ENCODE measurements at places on chromosomes 2 and 18. TPM values are rescaled to one million over a fixed set of nuclear protein-coding genes. Genes with fewer than 3 reads are reported as not detected.

Gene C2orf78
- total RNA-seq, result not detected

Gene HOXD13
- not detected for total RNA-seq

- no peak overlapping the region for H3K4me3 ChIP-seq
- H3K4me1 ChIP-seq, result no peaks in the 10 kb centered on the region
- no peak for DNase-seq
- H3K27me3 ChIP-seq, result no peaks in the 10 kb centered on the region
- no peak overlapping the region for H3K27ac ChIP-seq
Measured at GRCh38 chr2:167365216-167365615, 476.9 kb downstream of the XIRP2 start.

- no peak overlapping the region for H3K4me3 ChIP-seq
- no peak for DNase-seq
- no peaks in the 10 kb centered on the region for H3K4me1 ChIP-seq
- H3K27ac ChIP-seq, result no peak overlapping the region
- no peaks in the 10 kb centered on the region for H3K36me3 ChIP-seq
- H3K27me3 ChIP-seq, result no peaks in the 10 kb centered on the region
Measured at GRCh38 chr2:17600556-17601204, 60.2 kb downstream of the VSNL1 start.

DNA sequence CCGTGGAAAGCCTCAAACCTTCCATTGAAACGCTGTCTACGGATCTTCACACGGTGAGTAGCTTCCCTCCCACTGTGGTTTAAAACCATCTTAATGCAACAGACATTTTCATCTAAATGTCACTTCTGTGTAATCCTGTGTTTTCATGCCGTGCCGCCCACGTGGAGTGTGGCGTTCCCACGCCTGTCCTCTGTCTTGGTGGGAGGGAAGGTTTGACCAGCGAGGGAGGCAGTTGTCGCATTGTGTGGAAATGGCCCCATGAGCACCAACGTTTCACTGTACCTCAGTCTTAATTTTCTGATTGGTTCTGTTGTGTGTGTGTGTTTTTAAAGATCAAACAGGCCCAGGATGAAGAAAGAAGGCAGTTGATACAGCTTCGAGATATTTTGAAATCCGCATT, 88.6 kb downstream of the ITGB1BP1 start:
- H3K27me3 ChIP-seq, result peaks cover 16% of the 10 kb centered on the region
- H3K4me3 ChIP-seq, result no peak overlapping the region
- H3K36me3 ChIP-seq, result no peaks in the 10 kb centered on the region

DNA sequence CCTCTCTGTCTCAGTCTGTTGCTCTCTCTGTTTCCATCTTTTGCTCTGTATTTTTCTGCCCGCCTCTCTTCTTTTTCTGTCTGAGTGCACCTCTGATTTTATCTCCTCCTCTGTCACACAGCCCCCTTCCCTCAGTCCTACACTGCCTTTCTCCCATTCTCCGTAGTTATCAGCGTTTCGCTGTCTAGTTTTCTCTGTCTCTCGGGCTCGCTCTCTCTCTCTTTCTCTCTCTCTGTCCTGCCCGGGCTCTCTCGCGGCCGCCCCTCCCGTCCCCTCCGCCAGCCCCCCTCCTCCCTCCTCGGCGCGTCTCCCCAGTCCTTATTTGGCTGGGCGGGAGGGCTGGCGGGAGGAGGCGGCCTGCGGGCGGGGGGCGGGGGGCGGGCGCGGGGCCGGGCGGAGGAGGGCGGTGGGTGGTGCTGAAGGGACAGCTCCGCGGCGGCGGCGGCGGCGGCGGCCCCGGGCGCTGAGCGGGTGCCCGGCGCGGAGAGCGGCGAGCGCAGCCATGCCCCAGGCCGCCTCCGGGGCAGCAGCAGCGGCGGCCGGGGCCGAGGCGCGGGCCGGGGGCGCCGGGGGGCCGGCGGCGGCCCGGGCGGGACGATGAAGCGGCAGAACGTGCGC, at the start of gene KCNK3:
TSS of gene KCNK3 (plus strand) at position 444 of the 618 bp plus-strand sequence. CDS start at position 598, 154 bp downstream.
- no peaks in the 10 kb centered on the region for H3K36me3 ChIP-seq
- no peak within 1 kb of the TSS for H3K27ac ChIP-seq
- DNase-seq, result peak; percentile 29
- no peaks in the 10 kb centered on the region for H3K4me1 ChIP-seq

- no peak for DNase-seq
- no peaks in the 10 kb centered on the region for H3K27me3 ChIP-seq
- peaks cover 9% of the 10 kb centered on the region for H3K36me3 ChIP-seq
- H3K27ac ChIP-seq, result no peak overlapping the region
- H3K4me3 ChIP-seq, result no peak overlapping the region
- H3K4me1 ChIP-seq, result peaks cover 47% of the 10 kb centered on the region
Measured at GRCh38 chr2:195572895-195573683, 83.9 kb upstream of the SLC39A10 start.

GRCh38 chr18:29644276-29644675, 1398.3 kb downstream of the DSC3 start:
- H3K4me3 ChIP-seq, result no peak overlapping the region
- H3K36me3 ChIP-seq, result no peaks in the 10 kb centered on the region
- H3K4me1 ChIP-seq, result no peaks in the 10 kb centered on the region
- H3K27ac ChIP-seq, result no peak overlapping the region
- no peaks in the 10 kb centered on the region for H3K27me3 ChIP-seq

DNA sequence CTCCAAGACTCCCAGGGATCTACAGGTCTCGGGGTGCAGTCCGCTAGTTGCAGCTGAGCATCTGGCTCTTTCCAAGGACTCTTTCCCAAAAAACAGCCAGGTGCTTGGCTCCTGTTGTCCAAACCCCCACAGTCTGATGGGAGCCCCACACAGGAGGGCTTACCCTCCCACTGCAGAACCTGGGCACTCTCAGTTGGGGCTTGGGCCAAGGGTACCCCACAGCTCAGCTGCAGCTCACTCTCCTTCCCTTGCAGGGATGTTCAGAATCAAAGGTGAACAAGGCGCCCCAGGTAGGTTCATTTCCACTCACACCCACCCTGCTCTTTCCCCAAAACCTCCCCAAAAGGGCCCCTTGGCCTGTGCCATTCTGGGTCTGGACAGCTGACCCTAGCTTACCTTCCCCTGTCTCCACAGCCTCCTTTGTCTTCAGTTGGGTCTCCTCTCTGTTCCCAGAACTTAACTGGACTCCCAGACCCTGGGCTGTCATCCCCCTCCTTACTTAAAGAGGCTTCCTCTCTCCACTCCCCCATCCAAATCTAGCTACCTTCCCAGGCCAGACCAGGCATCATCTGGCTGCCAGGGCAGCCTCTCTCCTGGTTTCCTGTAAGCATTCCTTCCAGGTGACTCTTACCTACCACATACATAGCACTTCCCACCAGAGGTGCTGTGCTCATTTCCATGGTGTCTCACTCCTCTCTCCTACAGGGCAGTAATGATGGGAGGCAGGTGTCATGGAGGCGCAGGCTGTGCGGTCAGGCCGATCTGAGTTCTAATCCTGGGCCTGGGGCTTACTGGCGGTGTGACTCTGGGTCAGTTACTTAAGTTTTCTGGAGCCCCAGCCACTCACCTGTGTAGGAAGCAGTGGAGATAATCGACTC, 29.5 kb downstream of the MARCO start:
- no peaks in the 10 kb centered on the region for H3K36me3 ChIP-seq
- H3K4me1 ChIP-seq, result no peaks in the 10 kb centered on the region
- no peak overlapping the region for H3K27ac ChIP-seq
- no peak for DNase-seq
- no peak overlapping the region for H3K4me3 ChIP-seq
